ENCODE measurements at places on chromosomes 2 and 18.

DNA sequence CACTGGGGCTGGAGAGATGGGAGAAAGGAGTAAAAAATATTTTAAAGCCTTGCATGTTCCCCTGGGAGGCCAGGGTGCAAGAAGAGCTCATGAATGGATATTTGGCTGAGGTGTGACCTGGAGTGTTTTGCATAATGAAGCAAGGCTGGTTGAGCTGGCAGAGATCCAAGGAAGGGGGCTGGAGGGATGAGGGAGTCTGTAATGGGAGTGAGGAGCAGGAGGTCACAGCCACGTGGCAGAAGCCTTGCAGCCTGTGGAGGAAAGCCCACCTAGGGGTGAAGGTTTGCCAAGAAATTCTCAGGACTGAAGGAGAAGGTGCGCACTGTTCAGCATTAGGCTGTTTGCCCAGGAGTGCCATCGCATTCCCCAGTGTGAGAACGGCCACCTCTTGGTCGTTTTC, 40.3 kb upstream of the ATP8B1 start:
- no peak for DNase-seq

DNA sequence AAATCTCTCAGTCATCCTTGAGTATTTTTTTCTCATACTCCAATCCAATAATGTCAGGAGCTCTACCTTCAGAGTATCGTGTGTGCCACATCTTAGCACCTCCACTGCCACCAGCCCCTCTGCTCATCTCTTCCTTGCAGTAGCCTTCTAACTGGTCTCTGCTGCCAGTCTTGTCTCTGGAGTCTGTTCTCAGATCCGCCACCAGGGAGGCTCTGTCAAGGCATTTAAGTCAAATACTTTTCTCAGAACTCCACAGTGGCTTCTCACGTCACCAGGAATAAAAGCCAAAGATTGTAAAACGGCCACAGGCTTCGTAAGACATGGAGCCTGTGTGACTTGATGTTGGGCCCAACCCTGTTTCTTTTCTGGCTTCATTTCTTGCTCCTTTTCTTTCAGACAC, 7.1 kb downstream of the UNC50 start:
- DNase-seq = no peak

- no peak for DNase-seq
Measured at GRCh38 chr2:179594268-179595112, 266.9 kb downstream of the ZNF385B start.

DNA sequence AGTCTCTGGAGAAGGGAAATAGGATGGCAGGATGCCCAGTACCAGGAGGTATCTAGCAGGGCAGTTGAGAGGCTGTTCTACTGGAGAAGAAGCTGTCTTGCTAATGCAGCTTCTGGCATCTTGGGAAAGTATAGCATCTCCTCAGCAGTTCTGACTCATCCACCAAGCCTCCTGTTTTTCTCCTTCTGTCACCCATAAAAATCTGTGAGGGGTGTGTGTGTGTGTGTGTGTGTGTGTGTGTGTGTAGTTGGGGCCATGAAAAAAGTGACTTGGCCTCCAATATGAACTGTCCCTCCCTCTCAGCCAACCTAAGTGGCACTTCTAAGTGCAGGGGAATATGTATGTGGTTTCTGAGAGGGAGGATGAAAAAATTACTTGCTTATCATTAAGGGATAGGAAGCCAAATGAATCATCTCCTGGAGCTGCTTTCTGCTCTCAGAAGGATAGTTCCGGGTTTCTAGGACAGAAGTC, 83.9 kb downstream of the CBLN2 start:
- DNase-seq = no peak

GRCh38 chr2:63643486-63643885, 54.7 kb downstream of the MDH1 start:
- DNase-seq = no peak

GRCh38 chr2:154247503-154247902, 375.8 kb downstream of the GALNT13 start:
- no peak for DNase-seq
